ENCODE measurements at places on chromosomes 5 and 9.

DNA sequence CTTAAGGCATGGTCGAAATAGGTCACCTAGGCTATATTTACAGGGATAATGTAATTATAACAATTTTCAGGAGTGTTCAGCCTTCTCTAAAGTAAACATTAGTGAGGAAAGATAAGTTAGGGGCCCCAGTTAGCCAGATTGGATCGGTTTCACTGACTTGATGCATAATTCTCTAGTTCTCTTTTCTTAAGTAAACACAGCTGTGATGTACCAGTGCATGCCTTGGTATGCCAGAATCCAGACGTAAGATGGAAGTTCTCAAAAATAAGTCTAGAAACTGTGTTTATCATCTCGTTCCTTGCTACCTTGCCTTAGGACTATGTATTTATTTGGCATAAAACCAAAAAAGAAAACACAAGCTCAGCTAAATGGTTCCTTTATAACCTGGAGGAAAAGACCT lies 442.2 kb upstream of the CLINT1 start:
- DNase-seq: no peak

DNA sequence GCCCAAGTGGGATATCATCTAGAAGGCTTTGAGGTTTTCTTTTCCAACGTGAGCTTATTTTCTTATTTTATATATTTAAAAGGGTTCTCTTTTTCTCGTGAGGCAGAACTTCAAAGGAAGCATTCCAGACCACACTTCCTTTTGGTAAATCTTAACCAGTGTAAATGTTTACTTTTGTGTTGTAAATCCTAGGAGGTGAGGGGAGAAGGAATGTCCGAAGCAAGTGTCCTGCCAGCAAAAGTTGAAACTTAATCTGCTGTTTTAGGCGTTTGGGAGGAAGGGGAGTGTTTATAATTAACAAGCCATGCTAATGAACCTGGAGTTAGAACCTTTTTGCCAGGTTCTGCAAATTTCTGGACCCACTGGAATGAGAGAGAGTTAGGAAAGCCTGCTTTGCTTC lies 37.9 kb downstream of the WWC1 start:
- no peak for DNase-seq

DNA sequence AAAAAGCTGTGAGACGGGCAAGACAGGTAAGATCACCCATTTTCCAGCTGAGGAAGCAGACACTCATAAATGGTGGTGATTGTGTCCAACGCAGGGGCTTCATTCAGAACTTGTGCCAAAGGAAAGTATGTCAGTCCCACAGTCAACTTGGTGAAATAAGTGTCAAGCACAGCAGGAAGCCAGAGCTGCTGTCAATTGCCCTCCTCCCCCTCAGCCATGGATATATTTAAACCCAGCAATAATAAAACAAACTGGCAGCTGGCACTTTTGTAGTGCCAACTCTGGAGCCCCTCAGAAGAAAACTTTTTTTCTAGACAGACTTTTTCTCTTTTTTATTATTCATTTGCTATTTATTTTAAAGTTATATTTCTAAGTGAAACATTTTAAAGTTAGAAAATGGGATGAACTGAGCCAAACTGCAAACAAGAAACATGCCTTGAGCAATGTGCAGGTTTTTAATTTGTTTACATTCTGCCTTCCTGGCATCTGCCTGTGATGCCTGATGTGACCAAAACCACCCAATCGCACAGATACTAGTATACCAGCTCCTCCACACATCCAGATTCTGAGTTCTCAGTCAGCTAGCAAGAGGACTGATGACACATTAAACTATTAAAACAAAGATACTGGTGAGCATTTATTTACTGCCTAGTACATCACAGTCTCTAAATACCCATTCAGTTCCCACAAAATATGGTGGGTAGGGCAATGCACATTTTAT lies 17.0 kb downstream of the DMAC1 start:
- peak; percentile 25 for DNase-seq

DNA sequence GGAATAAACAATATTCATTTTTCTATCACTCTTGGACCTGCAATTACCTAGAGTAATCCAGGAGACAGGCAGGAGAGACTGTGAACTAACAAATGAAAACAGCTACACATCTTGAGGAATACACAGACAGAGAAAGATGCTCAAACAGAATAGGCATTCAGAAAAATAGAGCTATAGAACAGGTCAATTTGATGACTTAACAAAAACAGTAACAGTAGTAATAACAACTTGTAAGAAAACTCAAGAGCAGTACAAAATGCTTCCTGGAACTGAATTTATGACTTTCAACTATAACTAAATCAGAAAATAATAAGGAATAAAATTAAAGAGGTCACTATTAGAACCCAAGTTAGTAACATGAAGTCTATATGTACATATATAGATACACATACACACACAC lies 579.3 kb downstream of the TLR4 start:
- no peak for DNase-seq

DNA sequence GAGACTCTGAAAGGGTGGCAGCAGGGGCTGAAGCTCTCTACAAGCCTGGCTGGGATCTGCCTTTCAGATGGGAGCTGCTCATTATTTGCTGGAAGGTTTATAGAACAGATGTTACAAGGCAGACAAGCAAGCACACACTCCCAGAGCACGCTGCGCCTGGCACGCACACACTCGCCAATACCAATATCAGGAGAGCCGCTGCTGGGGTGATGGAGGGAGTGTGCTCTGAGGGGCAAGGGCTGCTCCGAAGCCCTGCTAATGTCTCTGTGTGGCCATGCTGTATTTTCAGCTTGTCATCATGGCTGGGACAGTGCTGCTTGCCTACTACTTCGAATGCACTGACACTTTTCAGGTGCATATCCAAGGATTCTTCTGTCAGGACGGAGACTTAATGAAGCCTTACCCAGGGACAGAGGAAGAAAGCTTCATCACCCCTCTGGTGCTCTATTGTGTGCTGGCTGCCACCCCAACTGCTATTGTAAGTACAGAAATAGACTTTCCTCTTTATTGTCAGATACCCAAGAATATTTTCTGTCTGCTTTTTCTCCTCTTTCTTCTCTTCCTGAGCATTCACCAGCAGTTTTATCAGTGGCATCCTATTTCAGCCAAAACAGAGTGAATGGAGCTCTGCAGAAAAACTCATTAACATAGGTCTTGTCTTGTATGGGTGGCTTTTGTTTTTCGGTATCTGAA lies 115.1 kb downstream of the BAAT start:
- no peak for DNase-seq

Data from NCI-H524 treated with DMSO at 0.1 percent for 48 hours (cell line).